CD4-positive, alpha-beta T cell treated with Interleukin-15 for 1 hour (primary cell): ENCODE measurements at places on chromosomes 12 and 14.

GRCh38 chr12:59191372-59191771, 271.1 kb upstream of the LRIG3 start:
- DNase-seq: no peak

DNA sequence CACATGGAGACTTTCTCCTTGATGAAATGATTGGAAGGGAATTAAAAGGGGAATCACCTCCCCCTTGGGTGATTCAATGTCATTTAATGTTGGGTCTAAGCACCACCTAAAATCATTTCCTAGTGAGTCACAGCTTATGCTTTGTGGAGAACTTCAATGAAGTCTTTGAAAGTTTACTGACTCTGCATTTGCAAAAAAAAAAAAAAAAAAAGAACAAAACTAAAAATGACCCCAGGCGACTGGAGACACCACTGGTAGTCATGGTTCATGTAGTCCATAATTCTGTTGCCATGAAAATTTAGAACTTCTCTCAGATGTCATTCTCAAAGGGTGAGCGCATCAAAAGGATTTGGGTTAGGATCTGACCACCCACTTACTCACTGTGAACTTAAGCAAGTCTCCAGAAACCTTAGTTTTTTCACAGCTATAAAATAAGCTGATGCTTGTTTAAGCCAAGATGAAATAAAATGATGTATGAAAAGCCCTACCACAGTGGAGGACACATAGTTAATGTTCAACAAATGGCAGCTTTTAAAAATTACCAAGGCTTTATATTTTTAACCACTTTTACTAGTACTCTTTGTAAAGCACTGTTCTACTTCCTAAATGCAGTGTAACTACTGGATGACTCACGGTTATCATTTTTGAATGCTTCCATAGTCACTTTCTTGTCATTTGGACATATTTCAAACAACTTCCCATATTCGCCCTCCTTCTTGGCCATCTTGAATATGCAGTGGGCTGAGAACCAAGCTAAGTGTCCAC, 18.1 kb upstream of the KSR2 start:
- no peak for DNase-seq

DNA sequence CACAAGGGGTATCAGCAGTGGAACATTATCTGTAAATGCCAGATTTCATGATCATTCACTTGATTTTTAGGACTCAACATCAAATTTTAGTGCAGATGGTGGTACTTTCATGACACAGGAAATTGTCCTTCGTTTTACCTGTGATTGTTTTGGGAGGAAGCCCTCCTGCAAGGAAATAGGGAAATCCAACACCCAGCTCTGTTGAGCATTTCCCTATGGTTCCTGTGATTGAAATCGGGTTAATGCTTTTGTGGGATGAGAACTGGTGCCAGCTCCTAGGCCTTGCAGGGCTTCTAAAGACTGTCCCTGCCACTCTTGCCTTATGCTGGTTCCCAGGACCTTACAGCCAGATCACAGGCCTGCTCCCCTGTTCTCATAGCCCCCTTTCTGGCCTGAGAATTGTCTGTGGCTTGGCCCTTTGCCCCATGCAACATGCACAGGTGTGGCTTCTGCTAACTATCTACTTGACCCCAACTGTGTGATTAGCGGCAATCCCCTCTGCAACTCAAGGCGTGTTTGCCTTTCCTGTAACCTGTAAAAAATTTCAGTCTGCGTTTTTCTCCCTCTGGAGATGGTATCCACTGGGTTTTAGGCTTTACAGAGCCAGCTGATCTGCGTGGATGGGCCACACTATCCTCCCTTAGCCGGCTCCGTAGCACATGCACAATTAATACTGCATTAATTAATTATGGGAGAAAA, 112.5 kb downstream of the ETV6 start:
- no peak for DNase-seq

DNA sequence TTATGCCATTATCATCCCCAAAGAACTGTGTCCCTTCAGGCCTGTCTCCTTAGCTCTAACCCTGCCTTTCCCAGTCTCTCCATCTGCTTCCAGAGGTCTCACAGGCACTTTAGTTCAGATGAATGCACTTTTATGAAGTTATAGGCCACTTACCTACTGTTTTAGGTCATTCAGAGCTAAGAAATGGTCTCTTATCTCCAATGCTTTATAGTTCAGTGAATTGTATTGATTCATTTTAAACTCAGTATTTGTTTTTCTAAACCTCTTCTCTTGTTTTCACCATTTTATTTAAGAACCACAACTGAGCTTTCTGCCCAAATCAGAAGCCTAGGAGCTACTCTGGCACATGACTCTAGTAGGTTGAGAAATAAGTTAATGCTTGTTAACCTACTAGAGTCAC, 197.5 kb upstream of the ATP2B1 start:
- DNase-seq: no peak

- DNase-seq: no peak
These were observed 147.1 kb upstream of the PLEKHA5 start for GRCh38 chr12:18982226-18982949.

GRCh38 chr14:65444230-65444629, 31.7 kb downstream of the FUT8 start:
- no peak for DNase-seq

GRCh38 chr12:48080821-48081220, 25.1 kb downstream of the SENP1 start:
- DNase-seq: no peak

DNA sequence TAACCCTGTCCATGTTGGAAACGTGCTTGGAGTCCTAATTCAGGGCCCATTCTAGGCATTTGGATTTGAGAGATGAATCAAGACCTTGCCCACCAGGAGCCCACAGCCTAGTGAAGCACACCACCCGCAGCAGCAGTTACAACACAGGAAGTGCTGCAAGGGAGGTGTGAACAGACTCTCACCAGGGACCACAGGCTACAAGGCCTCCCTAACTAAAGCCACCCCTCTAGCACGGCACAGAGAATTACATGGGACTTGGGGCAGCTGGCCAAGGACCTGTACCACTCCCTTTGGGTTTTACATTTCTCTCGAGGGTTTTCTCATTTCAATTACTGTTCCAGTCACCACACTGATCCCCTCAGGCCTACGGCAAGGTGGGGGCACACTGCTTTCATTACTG, 49.5 kb upstream of the FOXN3 start:
- peak; percentile 59 for DNase-seq

- DNase-seq: no peak
These were observed 8.0 kb downstream of the ARHGAP9 start for GRCh38 chr12:57471661-57472060.

- DNase-seq: no peak
These were observed 6.9 kb downstream of the CFAP251 start for GRCh38 chr12:121925358-121925695.

- DNase-seq: no peak
These were observed 4.4 kb downstream of the KRT78 start for GRCh38 chr12:52844386-52844785.

- peak; percentile 63 for DNase-seq
These were observed 6.1 kb upstream of the CNIH1 start for GRCh38 chr14:54447231-54447692.

DNA sequence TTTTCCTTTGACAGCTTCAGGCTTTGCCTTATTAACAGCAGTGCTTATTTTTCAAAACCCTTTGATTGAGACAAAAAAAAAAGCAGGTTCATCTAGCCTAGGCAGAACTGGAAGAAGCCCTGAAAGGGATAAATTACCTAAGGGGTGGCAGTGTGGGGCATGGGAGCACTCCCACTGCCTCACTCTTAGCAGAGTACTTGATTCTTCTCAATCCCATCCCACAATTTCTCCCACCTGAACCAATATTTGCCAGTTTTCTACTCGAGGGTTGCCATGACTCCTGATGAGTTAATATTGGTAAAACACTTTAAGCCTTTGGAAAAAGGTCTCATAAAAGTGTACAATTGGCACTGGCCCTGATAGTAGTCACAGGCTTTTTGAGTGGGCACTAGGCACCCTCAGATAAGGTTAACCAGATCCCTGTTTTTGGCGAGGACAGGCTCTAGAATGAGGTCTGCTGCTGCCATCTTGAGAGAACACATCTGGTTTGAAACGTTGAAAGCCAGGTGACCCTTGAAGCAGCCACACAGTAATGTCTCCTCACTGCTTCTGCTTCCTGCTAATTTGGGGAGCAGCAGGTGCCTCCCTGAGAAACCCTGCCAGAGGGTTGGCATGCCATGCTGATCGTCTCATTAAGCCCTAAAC, 320.0 kb downstream of the RAD51B start:
- DNase-seq: no peak

DNA sequence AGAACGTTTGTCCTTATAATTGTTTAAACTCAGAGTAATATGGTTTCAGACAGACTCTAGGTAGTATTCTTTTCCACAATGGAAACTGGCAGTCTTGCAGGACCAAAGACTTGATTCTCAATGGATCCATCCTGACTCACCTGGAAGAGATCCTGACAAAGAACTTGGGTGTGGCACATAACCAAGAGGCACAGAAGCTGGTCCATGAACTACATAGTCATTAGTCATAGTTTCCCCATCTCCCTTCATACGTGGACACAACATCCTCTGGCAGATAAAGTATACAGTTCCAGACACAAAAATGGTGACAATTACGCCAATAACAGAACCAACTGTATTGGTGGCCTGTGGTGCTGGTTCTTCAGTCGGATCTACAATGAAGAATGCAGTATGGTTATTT, 55.8 kb downstream of the BCL2L14 start:
- no peak for DNase-seq

- peak; percentile 50 for DNase-seq
These were observed 38.0 kb downstream of the PTGER2 start for GRCh38 chr14:52352061-52352491.

DNA sequence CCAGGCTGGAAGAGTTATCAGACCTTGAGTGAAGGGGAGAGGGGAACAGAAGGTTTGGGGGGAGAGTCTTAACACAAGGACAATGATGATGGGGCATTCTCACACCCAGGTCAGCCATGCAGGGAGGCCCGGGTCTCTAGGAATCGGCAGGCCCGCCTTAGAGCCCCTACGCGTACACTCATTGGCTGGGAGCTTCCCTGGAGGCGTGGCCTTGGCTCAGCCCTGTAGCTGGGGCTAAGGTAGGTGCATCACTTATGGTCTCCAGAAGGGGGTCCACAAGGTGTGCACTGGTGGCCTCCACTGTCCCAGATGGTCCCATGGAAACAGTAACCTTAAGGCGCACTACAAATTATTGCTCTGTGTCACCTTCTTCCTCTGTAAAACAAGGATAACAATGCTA, 660.1 kb downstream of the MED13L start:
- no peak for DNase-seq

DNA sequence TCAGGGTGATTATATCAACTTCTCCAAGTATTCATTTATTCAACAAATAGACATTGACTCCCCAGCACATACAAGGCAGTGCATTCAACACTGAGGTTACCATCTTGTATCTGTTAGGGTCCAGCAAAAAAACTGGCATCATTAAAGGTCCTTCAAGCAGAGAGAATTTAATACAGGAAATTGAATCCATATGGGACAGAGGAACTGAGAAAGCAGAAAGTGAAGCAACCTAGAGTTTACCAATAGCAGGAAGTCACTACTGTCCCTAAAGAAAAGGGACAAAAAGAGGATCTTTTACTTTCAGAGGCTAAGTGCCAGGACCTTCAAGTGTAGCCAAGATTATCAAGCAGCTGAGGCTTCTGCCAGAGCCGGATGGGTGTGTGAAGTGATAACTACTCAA, 237.8 kb upstream of the TBX3 start:
- no peak for DNase-seq

- no peak for DNase-seq
These were observed 72.1 kb downstream of the SPRING1 start for GRCh38 chr12:116665666-116666304.

DNA sequence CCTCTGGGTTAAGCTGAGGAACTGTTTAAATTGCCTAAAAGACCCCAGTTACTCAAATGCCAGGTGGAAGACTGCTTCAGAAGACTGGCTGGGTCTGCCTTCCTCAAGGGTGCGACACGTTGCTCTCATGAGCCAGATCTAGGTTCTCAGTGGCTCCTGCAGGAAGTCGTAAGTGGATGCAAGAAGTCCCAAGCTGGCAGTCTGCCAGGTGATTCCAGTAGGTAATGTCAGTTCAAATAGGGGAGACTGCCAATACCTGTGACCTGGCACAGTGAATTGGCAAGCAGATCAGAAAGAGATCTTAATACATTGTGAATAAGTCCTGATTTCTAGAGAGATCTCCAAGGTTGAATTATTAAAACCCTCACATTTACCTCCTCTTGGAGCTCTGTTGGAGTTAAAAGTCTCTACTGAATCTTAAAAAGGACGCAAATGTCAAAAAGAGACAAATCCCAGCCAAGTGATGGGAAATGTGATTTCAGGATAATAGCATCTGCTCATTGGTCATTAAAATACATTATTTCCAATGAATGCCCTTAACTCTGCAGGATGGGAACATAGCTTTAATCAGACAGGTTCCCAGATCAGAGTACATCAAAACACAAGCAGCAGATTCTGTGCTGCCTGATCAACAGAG, 98.8 kb upstream of the FRMD6 start:
- no peak for DNase-seq

GRCh38 chr14:52730709-52731111, 744 bp downstream of the STYX start:
- DNase-seq: no peak

GRCh38 chr14:104138098-104138717, at the start of gene KIF26A:
TSS of gene KIF26A (plus strand) at chr14:104138587. CDS start at chr14:104138723, 136 bp downstream.
- peak; percentile 10 for DNase-seq

DNA sequence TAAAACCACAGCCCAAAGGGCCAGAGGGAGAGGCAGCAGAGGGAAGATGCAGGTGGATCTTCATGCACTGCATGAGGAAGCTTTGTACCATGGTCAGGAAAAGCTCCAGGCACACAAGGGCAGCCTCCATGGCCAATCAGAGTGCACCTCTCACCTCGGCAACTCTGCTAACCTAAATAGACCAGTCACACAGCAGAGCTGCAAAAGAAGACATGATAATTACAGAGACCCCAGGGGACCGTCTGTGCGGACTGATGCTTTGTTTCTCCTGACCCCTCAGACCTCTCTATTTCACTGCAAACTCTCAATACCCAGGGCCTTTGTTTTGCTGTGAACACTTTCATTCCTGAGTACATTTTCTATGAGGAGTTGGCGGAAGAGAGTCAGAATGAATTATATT, 10.7 kb upstream of the TCL1B start:
- no peak for DNase-seq

DNA sequence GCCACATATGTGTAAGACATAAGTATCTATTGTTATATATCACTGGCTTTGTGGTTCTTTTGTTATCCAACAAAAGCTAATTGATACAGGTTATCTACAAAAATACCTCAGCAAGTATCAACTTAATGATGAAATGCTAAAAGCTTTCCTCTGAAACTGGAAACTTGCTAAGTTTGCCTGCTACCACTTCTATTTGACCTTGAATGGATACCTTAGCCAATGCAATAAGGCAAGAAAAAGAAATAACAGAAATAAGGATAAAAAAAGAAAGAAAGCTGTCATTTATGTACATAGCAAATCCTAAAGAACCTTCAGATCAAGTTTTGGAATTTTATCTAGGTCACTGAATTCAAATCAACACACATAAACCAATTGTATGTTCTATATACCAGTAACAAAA, 35.5 kb upstream of the RASSF3 start:
- DNase-seq: no peak

- DNase-seq: no peak
These were observed 525 bp downstream of the ATP5F1B start for GRCh38 chr12:56645201-56645716.

GRCh38 chr12:78236264-78236663, 405.6 kb downstream of the NAV3 start:
- DNase-seq: no peak

- peak; percentile 21 for DNase-seq
These were observed 69.4 kb downstream of the CD163L1 start for GRCh38 chr12:7374423-7375144.
